DMS79 treated with DMSO at 0.1 percent for 48 hours (cell line): ENCODE measurements at places on chromosomes 1 and 21.

DNA sequence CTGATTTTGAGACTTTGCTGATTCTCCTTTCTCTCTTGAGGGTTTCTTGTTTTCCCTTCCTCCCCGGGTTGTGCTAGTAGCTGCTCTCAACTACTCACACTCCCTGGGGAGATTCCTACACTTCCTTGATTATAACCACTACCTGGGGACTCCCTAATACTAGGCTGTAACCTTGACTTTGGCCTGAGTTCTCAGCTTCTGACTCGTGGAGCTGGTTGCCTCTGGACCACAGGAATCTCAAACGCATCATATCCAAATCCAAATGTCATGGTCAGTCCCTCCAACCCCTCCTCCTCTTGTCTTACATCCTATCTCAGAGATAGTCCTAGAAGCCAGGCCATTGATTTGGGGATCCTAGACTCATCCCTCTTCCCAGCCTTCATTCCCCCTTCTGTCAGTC, 12.0 kb downstream of the MOV10 start:
- DNase-seq: no peak

DNA sequence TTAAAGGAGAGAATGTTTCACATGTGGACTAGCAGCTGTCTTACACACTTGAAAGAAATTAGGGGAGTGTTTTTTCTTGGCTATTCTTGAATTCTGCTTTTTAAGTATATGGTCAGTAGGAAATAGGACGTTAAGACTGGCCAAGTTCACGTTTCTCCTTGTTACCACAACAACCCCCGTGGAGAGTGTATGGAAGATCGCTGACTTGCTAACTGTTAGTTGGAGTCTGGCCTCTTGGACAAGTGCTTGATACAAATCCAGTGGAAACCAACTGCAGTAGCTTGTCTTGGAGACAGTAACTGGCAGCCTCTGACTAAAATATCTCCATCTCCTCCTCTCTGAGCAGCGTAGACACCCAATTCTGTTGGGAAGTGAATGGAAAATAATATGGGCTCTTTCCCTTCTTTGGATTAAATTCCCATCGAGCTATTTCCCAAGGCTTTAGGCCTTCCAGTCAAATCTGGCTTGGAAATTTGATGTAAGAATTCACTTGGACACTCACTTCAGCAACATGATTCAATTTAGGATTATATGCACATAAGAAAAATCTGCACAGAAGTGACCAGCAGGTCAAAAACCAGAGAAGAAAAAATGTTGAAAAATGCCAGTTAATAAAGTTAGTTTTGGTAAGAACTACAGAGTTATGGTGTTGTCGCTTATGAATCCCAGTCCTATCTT, 3.6 kb upstream of the NFIA start:
- peak; percentile 70 for DNase-seq

DNA sequence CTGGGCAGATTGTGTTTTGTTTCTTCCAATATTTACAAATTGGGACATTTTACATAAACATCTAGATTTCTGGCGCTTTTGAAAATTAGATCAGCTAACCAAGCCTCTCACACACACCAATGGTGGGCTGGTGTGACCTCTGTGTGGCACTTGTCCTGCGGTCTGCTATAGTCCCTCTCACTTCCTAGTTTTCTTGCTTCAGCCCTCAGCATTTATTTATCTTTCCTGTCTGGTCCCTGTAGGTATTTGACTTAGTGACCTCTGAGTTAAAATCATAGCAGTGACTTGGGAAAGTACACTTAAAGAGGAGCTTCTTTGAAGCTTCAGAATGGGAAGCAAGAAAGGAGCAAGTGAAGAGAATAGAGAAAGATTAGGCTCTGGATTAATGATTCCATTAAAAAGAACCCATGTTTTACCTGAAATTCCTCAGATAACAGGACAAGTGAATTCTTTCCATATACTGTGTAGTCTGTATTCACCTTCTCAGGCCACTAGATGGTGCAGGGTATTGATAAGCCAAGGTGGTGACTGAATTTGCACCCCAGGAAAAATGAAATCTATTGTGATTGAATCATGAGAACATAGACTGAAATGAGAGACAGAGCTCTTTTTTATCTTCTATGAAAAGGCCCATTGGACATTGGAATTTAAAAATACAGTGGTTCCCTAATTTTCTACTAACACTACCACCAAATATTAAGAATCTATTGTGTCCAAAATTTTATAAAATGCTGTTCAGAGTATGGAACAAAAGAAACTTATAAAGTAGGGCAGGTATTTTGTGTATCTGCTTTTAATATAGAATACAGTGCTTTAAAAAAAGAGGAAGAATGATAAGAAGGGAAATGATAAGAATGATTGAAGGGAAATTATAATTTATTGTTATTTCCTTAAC, 7.1 kb upstream of the DIPK1A start:
- DNase-seq: no peak

DNA sequence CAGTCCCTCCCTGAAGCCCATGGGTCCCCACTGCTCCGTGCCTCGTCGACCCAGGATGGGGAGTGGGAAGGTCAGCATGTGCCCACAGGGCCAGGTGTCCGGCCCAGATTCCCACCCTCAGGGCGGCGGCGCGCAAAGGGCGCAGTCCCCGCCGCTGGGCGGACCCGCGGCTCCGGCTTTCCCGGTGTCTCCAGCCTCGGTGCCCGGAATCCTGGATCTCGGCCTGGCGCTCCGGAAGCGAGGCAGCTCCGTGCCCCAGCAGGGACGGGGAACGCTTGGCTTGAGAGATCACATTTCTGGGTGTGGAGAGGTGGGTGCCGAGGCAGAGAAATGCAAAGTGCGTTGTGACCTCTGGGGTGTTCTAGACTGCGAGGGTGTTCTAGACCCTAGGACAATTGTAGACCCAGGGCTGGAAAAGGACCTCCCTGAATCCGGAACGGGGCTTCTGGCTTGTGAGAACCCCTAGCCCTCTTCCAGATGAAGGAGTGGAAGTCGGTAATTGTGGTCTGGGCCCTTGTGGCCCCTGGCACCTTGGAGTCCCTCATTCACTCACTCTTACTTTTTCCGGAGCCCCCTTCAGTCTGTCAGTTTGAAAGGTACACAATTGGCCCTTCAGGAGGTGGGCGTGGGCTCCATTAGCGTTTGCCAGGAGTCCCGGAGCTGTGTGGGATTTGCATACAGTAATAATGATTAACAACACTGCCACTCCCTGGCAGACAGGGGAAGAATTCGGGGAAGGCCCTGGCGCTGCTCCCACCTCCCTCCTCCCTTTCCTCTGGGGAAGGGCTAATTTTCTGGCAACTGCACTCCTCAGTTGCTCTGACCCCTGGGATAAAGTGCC, 1.6 kb upstream of the KCND3 start:
- peak; percentile 93 for DNase-seq

- no peak for DNase-seq
Measured at GRCh38 chr1:104932949-104933679, 1183.4 kb downstream of the AMY1C start.

DNA sequence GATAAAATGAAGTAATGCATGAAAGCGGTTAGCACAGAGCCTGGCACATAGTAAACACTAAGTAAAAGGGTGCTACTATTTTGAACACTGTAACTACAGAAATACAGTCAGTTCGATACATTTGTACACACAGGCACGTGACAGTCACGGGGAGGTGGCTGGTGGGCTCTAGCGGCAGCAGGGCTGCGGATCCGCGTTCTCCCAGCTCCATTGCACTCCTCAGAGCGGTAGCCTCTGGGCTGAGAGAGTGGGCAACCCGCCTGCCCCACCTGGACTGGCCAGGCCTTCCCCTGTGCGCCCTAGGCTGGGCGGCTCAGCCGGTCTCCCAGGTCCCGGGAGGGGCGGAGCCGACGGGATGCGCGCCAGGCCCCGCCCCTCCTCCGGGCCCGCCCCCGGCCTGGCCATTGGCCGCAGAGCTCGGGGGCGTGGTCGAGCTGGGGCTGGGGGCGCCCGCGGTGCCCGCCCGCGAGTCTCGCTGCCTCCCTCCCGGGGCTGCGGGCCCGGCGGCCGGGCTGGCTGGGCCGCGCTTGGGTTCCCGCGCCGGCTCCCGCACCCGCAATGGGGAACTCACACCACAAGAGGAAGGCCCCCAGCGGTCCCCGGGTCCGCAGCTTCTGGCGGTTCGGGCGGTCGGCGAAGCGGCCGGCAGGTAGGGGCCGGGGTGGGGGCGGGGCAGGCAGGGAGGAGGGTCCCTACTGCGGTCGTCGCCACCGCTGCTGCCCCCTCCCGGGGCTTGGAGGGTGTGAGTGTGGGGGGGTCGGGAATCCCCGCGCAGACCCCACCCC, 51.2 kb upstream of the SYNC start:
- peak; percentile 77 for DNase-seq

DNA sequence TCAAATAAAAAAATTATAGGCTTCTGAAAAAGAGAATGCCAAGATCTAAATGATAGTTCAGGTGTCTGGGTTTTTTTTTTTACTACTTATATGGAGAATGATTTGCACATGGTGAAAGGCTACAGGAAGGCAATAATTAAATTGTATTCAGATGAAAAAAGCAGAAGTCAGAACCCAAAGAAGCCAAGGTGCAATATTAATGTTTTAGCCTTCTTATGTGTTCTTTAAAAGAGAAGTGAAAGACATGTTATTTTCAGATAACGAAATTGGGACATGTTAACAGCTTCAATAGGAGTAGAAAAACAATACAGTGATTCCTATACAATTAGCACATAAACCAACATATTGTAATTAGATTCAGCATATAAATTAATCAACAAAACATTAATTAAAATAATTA, 452.9 kb upstream of the PRMT6 start:
- DNase-seq: no peak

DNA sequence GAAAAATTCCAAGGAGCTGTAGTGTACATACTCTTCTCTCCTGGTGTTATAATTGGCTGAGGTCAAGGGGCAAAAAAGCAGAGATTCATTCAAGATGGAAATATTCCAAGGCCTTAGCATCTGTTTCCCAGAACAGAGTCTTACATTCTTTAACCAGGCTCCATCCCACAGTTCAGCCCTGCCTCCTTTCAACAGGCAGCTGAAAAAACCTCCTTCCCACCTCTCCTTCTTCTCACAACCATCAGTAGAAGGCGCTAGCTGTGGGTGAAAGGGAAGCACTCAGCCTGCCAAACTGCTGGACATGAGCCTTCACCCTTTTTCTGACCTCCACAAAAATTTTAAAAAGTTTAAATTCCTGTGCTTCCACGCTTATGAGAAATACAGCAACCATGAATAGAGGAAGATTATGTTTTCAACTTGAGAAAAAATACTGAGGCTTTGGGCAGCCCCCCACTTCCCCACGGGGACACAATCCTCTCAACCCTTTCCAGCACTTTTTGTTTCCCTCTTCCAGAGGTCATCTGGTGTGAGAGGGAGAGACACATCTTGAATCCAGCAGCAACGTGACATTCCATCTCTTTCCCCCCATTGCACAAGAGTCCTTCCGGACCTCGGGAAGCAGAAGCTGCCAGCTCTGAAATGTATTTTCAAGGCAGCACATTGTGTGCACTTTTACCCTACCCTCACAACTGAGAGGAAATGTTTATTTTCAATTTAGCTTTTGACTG, 43.2 kb upstream of the FMO2 start:
- peak; percentile 58 for DNase-seq

- no peak for DNase-seq
Measured at GRCh38 chr1:206101351-206102045, 15.7 kb downstream of the AVPR1B start.

GRCh38 chr1:218259800-218260199, 25.3 kb upstream of the RRP15 start:
- no peak for DNase-seq

DNA sequence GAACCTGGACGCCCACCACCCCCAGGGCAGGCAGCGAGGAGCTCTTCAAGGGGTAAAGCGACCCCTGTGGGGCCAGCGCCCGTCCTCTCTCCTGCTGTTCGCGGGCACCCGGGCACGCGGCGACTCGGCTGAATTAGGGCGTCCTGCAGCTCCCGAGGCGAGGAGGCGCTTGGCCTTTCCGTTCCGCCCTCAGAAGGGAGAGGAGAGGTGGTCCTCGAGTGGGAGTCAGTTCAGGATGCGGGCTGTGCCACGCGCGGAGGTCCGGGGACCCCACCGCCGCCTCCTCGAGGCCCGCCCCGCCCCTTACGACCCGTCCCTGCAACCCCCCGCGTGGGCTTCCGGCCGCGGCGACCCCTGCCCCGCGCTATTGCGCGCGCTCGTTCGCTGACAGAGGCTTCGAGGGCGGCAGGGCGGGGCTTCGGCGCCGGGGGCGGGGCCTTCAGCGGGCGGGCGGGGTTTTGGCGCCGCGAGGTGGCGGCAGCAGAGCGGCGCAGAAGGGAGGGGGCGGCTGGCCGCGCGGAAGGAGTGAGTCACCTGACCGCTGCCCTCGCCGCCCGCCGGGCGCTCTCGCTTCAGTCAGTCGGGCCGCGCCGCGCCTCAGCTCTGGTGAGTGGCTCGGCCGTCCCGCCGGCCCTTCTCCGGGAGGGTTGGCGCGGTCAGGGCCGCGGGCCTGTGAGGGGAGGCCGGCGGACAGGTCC, at the start of gene BACH1:
BACH1 (plus strand) TSS at position 575 of the 698 bp plus-strand sequence. CDS start 22,359 bp downstream, outside the sequence.
- DNase-seq: peak; percentile 69

- DNase-seq: no peak
Measured at GRCh38 chr1:52253421-52253820, 111.5 kb downstream of the ZFYVE9 start.

DNA sequence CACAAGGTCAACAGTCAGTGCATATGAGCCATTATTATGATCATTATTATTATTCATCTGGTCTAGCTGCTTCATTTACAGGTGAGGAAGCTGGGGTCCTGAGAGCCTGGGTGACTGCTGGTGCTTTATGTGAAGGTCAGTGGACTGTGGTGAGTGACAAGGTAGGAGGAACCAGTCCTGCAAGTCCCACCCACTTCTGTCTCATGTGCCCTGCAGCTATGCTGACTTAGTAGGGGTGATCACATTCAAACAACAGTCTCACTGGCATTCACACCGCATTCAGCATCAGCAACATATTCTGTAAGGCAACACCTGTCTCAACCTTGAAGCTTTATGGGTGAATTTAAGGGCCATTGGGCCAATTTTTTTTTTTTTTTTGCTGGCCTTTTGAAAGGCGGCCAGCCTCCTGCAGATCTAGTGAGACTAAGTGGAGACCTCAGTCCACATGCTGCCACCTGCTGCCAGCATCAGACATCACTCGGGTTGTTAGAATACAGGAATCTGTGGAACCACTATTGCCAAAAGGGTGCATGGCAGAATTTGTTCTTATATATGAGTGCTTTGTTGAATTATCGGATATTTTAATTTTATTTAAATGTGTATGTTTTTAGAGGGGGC, 59.9 kb upstream of the CACNA1E start:
- peak; percentile 22 for DNase-seq

DNA sequence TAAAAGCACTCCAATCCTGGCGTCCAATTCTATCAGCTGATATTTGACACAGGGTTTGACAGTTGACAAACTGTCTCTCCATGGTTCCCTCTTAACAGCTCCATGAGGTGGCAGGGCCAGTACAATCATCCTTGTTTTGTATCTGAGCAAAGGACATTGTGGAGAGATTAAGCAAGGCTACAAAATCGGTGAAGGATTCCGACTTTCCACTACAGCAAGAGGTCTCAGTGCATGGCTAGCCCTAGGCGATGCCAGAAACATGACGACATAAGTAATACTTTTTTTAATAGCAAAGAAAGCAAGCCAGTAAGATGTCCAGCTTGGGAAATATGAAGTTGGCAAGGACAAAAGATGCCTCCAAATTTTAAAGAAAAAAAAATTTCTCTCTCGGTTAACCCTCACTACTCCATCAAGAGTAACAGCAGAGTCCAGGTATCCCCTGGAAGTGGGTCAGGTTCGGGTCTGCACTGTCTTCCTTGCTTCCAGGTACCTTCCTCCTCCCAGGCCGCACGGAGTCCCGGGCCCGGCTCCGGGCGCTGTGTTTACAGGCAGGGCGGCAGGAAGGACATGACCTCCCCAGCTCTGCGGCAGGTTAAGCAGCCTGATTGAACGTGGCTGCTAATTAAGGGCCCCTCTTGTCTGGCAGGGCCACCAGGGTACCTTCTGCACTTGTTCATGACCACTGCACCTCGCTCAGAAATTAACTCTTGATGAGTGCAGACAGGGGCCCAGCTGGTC, 106.1 kb downstream of the SIM2 start:
- DNase-seq: no peak
